ENCODE measurements at places on chromosomes 2 and 18.

DNA sequence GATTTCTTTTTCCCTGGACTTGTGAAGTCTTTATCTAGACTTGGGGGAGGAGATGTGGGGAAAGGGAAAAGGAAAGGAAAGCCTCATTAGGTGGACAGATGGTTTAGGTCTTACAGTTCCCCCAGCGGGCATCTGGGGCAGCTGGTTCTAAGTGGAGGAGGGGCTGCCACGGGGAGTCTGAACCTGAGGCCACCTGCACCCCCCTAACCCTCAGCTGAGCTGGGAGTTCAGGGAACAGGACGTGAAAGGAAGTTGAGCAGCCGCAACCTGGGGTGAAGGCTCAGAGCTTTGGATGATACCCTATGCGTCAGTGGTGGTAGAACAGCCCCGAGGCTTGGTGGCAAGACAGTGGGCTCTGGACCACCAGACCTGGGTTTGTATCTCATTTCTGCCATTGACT lies 26.8 kb downstream of the ITM2C start:
- no peaks in the 10 kb centered on the region for H3K27me3 ChIP-seq
- H3K27ac ChIP-seq: no peak overlapping the region
- H3K4me3 ChIP-seq: no peak overlapping the region
- DNase-seq: no peak
- no peaks in the 10 kb centered on the region for H3K36me3 ChIP-seq
- H3K4me1 ChIP-seq: no peaks in the 10 kb centered on the region

DNA sequence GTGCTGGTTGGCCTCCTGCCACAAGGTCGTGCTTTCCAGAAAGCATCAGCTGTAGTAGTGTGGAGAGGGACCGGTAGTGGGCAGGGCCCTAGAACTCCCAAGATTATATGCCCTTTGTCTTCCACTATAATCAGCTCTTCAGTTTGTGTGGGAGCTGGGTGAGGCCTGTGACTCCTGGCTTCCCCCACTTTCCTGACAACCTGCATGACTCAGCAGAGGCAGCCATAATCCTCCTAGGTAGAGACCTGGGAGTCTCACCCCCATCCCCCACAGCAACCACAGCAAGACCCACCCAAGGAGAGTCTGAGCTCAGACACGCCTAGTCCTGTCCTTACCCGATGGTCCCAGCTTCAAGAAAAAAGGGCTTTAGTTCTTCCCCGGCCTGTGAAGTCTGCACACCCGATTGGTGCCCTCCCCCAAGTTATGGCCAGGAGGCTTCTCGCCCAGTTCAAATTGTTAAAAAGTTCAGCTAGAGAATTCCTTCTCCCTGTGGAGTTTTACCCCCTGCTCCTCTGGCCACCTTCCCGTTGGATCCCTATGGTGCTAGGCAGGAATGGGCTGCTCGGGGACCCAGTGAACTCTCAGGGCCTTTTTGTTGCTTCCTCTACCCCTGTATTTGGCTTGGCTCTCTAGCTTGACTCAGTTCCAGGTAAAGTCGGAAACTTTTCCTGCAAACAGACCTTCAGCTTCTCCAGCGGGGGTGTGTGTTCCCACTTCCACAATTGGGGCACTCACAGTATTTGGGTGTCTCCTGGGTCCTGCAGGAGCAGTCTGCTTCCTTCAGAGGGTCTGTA lies 57.8 kb upstream of the FAM237A start:
- H3K27me3 ChIP-seq: no peaks in the 10 kb centered on the region
- DNase-seq: no peak
- H3K27ac ChIP-seq: no peak overlapping the region
- no peaks in the 10 kb centered on the region for H3K4me1 ChIP-seq

DNA sequence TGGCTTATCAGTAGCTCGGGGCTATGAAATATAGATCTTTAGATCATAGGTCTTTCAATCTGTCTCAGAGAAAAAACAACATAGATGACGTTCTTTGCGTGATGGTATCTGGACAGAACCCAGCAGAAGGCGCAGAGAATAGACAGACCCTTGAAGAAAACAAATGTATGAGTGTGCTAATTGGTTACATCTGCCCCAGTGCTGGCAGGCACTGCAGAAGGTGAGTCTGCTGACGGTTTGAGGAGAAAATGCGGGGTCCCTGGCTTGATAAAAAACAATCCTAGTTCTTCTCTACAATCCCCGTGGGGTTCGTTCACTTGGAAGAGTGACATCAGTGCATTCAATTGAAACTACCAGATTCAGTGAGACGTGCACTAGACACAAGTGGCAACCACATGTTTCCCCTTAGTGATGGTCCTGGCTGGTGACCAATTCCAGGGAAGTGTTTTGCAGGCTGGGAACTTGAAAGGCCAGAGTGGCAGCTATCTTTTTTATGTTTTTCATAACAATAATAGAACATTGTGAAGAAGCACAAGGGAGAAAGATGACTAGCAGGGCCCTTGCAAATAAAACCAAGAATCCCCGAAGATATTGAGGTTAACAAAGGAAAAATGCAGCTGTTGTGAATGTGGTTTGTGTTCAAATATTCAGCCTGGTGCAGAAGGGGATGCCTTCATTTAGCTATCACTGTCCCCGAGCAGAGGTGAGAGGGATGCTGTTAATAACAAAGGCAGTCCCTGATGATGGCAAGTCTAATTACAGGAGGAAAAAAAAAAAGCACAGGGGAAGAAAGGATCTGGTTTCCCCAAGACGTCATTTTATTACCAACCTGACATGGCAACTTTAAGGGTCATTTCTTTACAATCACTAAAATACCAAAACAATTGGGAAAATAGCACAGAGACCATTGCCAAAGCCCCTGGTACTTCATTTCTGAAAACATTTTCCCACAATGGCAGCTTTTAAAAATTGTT lies 337.6 kb upstream of the FIGN start:
- DNase-seq: no peak
- H3K4me1 ChIP-seq: no peaks in the 10 kb centered on the region
- H3K27ac ChIP-seq: no peak overlapping the region
- no peak overlapping the region for H3K4me3 ChIP-seq
- no peaks in the 10 kb centered on the region for H3K27me3 ChIP-seq

DNA sequence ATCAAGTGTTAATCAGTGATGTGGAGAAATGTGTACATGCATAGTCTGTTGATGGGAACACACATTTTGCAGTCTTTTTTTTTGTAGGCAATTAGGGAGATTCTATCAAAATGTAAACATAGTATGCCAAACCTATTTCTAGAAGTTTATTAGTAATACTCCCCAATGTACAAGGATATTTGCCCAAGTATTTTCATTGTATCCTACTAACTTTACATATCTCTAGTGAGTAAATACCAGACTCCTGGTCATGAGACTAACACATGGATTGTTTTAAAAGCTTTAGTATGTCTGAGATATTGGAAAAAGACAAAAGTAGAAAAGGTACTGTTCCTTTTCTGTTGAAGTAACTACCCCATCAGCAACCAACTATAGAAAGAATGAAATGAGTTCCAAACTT lies 513.0 kb downstream of the PTPRM start:
- DNase-seq: no peak
- H3K36me3 ChIP-seq: no peaks in the 10 kb centered on the region
- no peaks in the 10 kb centered on the region for H3K4me1 ChIP-seq
- no peak overlapping the region for H3K27ac ChIP-seq
- H3K4me3 ChIP-seq: no peak overlapping the region

DNA sequence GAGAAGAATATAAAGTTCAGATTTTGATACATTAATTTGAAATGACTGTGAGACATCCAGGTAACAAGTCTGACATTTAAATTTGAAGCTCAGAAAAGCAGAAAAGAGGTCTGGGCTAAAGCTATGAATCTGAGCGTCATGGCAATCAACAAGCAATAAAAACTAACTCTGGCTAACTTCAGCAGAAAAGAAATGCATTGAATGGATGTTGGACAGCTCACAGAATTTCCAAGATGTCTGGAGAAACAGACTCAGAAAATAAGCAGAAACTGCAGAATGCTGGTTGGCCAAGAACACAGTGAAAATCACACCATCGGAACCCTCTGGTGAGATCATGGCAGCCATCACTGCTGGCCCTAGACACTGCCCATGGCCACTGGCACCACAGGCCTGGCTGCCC lies 366.6 kb downstream of the METTL4 start:
- H3K27ac ChIP-seq: no peak overlapping the region
- no peaks in the 10 kb centered on the region for H3K27me3 ChIP-seq
- H3K4me1 ChIP-seq: no peaks in the 10 kb centered on the region
- DNase-seq: no peak
- no peak overlapping the region for H3K4me3 ChIP-seq

DNA sequence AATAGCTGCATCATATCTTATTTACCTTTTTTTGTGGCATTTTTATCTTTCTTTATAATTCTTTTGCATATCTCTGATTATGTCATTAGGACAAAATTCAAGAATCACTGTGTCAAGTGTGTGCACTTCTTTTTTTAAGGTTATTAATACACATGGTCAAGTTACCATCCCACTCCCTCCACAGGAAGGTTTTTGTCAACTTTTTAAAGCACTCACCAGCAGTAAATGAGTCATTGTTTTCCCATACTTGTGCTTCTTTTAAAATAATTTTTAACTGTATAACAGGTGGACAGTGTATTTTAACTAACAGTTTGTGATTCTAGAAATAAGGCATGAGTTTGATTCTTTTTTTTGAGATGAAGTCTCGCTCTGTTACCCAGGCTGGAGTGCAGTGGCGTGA lies 45.7 kb upstream of the FAM171B start:
- no peaks in the 10 kb centered on the region for H3K4me1 ChIP-seq
- H3K27ac ChIP-seq: no peak overlapping the region
- peaks cover 29% of the 10 kb centered on the region for H3K36me3 ChIP-seq
- no peaks in the 10 kb centered on the region for H3K27me3 ChIP-seq

DNA sequence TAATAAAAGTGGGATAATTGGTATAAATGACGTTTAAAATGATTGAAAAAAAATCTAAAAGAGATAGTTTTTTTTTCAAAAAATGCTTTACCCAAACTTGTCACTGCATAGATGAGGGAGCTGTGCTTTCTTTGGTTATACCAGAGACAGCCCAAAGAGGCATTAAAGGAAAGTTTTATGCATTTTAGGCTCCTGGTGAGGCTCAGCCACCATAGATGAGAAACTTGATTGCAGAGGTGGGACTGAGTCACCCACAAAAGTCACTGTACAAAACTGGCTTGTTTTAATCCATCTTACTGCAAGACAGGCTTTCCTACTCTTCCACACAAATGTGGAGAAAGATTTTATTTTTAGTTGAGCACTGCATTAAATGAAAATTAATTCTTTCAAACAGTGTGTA lies 2.4 kb downstream of the SMYD1 start:
- H3K4me1 ChIP-seq: no peaks in the 10 kb centered on the region
- H3K36me3 ChIP-seq: no peaks in the 10 kb centered on the region
- no peak overlapping the region for H3K4me3 ChIP-seq
- H3K27ac ChIP-seq: no peak overlapping the region
- DNase-seq: no peak
- H3K27me3 ChIP-seq: no peaks in the 10 kb centered on the region

DNA sequence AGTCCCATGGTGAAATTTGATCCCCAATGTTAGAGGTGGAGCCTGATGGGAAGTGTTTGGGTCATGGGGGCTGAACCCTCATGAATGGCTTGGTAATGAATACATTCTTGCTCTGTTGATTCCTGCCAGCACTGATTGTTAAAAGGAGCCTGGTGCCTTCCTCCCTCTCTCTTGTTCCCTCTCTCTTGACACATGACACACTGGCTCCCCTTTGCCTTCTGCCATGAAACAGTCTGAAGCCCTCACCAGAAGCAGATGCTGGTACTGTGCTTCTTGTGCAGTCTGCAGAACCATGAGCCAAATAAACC lies 30.6 kb upstream of the EPC2 start:
- peaks cover 20% of the 10 kb centered on the region for H3K4me1 ChIP-seq
- no peaks in the 10 kb centered on the region for H3K27me3 ChIP-seq
- H3K27ac ChIP-seq: no peak overlapping the region
- no peak for DNase-seq
- H3K4me3 ChIP-seq: no peak overlapping the region
- H3K36me3 ChIP-seq: no peaks in the 10 kb centered on the region

DNA sequence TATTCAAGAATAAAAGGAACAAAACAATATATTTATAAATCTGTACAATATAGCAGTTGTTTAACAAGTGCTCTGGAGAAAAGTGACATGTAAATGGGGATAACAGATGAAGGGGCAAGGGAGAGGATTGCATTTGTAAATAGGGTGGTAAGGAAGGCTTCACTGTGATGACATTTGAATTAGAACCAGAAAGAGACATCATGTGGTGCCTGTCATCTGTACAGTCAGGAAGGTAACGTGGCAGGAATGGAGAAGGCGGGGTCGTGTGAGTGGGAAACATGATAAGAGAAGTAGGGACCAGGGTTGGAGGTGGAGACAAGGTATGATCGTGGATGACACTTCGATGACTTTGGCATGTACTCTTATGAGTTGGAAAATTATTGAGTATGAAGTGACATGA lies 1393.6 kb upstream of the NXPH2 start:
- no peak for DNase-seq
- H3K27me3 ChIP-seq: no peaks in the 10 kb centered on the region
- no peak overlapping the region for H3K4me3 ChIP-seq
- H3K4me1 ChIP-seq: peaks cover 6% of the 10 kb centered on the region
- H3K27ac ChIP-seq: no peak overlapping the region

Measured in tibial artery (tissue), 4 donors.